CD4-positive, alpha-beta T cell treated with Interleukin-10 for 1 hour (primary cell): ENCODE measurements at places on chromosomes 3 and 15.

DNA sequence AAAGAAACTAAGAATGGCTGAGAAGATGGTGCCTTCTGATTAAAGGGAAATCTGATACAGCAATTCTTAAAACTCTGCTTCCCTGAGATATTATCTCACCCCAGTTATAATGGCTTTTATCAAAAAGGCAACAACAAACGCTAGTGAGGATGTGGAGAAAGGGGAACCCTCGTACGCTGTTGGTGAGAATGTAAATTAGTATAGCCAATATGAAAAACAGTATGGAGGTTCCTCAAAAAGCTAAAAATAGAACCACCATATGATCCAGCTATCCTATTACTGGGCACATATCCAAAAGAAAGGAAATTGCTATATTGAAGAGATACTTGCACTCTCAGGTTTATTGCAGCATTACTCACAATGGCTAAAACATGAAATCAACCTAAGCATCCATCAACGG is 65.1 kb downstream of the GOLIM4 start:
- DNase-seq, result no peak

- no peak for DNase-seq
These were observed 110.5 kb downstream of the SNRPN start for GRCh38 chr15:25065286-25065685.

- DNase-seq, result no peak
These were observed 35.0 kb upstream of the TATDN2 start for GRCh38 chr3:10213156-10213792.

DNA sequence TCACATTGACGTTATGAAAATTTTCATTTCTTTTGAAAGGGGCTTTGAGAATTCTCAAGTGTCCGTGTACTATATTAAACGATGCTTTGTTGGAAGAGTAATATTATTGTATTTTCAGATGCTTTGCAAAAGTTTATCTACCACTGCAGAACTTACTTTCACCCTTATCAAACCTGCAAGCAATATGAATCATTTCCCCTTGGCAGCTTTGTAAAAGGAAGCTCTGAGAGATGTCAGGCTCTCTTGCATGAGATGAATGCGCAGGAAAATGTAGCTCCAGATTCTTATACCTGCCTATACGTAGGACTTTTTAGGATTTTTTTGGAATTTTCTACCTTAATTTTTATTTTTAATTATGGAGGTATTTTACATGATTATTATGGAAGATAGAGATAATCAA is 34.5 kb downstream of the GPD1L start:
- no peak for DNase-seq

DNA sequence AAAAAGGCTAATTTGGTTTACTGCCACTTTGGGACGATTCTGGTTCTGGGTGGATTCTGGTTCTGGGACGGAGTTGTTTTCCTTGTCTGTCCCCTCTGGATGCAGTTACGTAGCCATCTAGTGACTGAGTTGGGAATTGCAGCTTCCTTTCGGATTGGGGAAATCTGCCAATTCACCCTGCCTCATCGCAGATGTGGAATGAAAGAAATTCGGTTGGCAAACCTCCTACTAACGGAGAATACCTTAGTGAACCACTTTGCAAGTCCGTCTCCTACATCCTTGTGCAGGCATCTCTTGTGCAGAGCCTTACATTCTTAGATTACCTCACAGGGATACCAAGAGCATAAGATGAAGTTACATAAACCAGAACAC is 31.5 kb upstream of the AP4E1 start:
- DNase-seq, result peak; percentile 81

GRCh38 chr15:92922418-92923002 is 22.4 kb downstream of the CHD2 start:
- no peak for DNase-seq

DNA sequence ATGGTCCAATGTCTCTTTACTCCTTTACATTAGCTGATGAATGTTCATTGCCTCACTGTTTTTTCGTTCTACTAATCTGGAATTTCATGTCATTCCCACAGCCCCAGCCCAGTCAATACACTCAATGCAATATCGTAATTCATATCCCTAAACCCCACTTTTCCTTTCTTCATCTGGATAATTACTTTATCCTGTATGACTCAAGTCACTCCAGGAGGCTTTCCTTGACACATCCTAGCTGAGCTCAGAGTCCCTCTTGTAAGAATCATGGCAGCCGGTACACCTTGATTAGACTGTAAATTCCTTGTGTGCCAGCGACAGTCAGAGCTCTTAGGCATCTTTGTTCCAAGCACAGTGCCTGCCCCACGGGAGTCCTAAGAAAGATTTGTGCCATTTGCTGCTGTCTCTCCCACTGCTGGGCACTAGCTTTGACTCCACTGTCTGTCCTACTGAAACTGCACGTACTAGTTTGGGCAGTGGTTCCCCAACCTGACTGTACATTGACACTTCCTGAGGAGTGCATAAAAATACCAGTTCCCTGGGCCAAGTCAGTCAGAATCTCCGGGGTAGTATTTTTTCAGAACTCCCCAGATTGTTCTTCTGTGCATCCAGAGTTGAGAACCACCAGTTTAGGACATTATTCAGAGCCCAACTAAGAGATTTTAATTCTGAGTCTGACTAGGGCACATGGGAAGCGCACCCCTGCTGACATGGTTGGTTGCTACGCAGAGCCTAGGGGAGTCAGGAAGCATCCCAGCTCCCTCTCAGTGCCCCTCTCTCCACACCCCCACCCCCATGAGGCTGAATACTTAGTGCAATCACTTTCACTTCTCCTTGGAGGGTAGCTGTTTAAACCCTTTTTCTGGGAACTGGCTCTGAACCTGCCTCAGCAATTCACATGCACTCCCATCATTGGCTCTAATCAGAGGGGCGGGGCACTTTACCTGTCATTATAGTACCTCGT is 19.5 kb upstream of the C3orf70 start:
- no peak for DNase-seq

GRCh38 chr3:37559461-37559860 is 302.2 kb upstream of the CTDSPL start:
- no peak for DNase-seq

DNA sequence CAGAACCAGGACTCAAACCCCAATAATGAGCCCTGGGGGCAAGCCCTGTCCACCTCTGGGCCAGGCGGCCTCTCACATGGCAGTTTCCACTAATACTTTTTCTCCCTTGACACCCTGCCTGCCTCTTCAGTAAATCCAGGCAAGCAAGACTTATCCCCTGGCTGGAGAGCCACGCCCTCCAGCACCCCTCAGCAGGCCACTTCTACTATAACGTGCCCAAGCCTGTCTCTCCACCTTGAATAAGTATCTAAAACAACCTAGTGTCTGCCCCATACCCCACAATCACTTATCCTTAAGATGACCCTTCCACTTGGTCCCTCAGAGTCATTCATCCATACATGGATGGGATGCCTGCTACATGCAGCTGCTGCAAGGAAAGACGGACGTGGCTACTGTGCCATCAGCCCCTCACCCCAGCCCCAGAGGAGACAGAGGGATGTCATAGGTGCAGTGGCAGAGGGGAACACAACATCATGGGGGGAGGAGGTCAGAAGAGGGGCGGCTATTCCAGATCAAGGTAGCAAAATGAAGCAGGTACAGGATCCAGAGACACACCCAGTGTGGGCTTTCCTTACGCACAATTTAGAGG is 63.4 kb downstream of the LRIG1 start:
- DNase-seq, result no peak

DNA sequence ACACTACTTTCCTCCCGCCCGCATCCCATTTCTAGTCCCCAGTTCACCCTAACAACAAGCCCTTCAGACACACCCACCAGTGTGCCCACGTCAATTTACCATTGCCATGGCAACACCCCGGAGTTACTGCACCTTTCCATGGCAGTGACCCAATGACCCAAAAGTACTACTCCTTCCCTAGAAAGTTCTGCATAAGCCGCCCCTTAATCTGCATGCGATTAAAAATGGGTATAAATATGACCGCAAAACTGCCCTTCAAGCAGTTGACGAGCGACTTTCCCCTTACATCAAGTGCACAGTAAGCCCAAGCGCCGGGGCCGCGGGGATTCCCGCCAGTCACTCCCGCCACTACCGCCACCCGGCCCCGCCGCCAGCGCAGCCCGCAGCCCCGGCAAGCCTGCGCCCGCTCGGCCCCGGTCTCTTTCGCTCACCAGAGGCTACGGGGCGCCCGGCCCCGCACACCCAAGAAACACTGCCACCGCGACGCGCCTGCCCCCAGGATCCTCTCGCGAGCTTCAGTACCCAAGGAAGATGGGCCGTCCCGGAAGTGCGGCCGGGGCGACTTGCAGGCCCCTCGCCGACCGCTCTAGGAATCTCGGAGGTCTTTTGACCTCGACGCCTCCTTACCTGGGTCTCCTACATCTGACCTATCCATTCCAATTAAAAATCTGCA is 27.2 kb upstream of the ZNF502 start:
- DNase-seq, result peak; percentile 56

DNA sequence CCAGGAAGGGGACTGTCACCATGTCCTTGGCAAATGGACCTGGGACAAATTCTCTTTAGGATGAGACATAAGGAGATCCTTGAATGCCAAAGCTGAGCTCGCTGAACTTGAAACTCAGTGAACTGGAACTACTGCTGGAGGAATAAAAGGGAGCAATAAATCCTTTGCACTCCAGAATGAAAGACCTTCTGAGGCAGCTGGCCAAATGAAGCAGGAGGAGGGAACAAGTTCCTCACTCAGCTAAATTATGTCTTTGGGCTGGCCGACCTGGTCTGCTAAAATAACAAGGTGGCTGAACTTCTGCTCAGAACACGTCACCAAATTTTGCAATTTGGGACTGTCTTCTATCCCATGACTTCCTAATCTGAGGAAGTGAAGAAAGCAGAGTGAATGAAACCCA is 314.7 kb downstream of the LPP start:
- no peak for DNase-seq

- DNase-seq, result no peak
These were observed 3.8 kb upstream of the LOXL1 start for GRCh38 chr15:73922186-73923151.

GRCh38 chr3:194374935-194375334 is 5.4 kb upstream of the LRRC15 start:
- no peak for DNase-seq

GRCh38 chr15:100463515-100463914 is 65.2 kb downstream of the CERS3 start:
- no peak for DNase-seq

GRCh38 chr3:25708036-25708435 is 43.3 kb upstream of the TOP2B start:
- DNase-seq, result no peak

DNA sequence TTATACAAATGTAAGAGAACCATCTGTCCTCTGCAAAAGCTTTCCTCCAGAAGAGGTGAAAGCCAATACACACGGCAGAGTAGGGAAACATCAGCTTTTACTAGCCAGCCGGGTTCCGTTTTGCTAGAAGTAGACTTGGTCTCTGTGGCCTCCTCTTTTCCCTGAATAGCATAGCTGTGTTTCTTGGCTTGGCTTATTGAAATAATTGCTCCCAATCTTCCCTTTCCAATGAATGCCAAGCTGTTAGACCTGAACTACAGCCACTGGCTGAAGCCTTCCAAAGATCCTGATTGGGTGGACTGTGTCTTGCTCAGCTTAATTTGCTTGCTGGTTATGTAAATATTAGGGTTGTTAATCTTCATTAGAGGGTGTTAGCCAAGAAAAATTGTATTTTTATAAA is 157.8 kb upstream of the ROPN1 start:
- no peak for DNase-seq

- DNase-seq, result no peak
These were observed 6.5 kb upstream of the THBS1 start for GRCh38 chr15:39574427-39574826.

- DNase-seq, result no peak
These were observed 11.7 kb downstream of the PCCB start for GRCh38 chr3:136261826-136262225.
